CD8-positive, alpha-beta memory T cell (primary cell): ENCODE measurements at places on chromosomes 5 and 9. TPM values are rescaled to one million over a fixed set of nuclear protein-coding genes. Genes with fewer than 3 reads are reported as not detected.

- H3K4me3 ChIP-seq: no peak overlapping the region
- H3K4me1 ChIP-seq: peaks cover 26% of the 10 kb centered on the region
- H3K27ac ChIP-seq: no peak overlapping the region
- DNase-seq: no peak
- H3K36me3 ChIP-seq: peaks cover 53% of the 10 kb centered on the region
- H3K27me3 ChIP-seq: no peaks in the 10 kb centered on the region
Observed at GRCh38 chr9:89378541-89378940, 60.2 kb downstream of the SECISBP2 start.

Gene IRX1
- not detected for polyA plus RNA-seq

Gene SPATA31C1
- polyA plus RNA-seq: not detected

Gene OBP2B
- not detected for polyA plus RNA-seq

DNA sequence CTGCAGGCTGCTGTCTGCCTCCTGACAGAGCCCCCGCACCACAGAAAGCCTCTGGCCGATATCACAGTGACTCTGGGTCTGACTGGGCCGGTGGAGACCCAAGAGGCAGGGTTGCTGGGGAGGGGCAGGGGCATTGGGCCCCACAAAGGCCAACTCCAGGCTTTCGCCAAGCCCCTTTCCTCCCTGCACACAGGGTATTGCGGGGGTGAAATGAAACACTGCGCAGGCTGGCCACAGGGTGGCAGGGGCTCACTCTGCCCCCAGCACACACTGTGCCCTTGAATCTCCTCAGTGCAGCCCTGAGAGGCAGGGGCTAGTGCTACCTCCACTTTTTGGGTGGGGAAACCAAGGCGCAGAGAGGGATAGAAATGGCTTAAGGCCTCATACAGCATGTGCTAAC is 44.6 kb downstream of the BARX1 start:
- no peak for DNase-seq
- no peaks in the 10 kb centered on the region for H3K4me1 ChIP-seq
- no peaks in the 10 kb centered on the region for H3K36me3 ChIP-seq
- no peaks in the 10 kb centered on the region for H3K27me3 ChIP-seq
